Astrocyte (in vitro differentiated cells and primary cell): ENCODE measurements at places on chromosomes 16 and 17. TPM values are rescaled to one million over a fixed set of nuclear protein-coding genes. Genes with fewer than 3 reads are reported as not detected.

Gene P2RX5
- 2.4 TPM in 2 replicates for total RNA-seq

Gene OTOA
- 0.11 TPM in 1 of 2 replicates, not detected in the other for total RNA-seq

Gene SLC16A13
- 6.6 and 6.7 TPM in 2 replicates for total RNA-seq

Gene ACSM2A
- 0.14 TPM in 1 of 2 replicates, not detected in the other for total RNA-seq

Gene EFCAB13
- total RNA-seq = 0.66 and 1.4 TPM in 2 replicates

Gene TMIGD1
- total RNA-seq = not detected in 2 replicates

Gene HSPB9
- not detected in 2 replicates for total RNA-seq
